ENCODE measurements at places on chromosomes 7 and 10.

DNA sequence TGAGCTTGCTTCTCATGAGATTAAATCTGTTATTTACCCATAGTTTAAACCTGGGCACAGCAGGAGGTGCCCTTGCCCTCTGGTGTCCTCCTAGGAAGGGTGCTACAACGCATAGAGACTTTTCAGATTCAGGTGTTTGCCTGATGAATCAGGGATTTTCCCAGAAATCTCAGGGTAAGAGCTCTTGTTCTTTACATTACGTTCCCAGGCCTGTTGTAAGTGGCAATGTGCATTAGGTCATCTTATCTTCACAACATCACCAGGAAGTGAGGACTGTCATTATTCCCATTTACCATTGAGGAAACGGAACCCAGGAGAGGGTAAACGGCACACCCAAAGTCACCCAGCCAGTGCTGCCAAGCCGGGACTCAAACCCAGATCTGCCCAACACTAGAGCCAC, 73.0 kb downstream of the NHLRC2 start:
- DNase-seq: no peak

- no peak for DNase-seq
These were observed 277.6 kb upstream of the SORCS1 start for GRCh38 chr10:107442035-107442505.

DNA sequence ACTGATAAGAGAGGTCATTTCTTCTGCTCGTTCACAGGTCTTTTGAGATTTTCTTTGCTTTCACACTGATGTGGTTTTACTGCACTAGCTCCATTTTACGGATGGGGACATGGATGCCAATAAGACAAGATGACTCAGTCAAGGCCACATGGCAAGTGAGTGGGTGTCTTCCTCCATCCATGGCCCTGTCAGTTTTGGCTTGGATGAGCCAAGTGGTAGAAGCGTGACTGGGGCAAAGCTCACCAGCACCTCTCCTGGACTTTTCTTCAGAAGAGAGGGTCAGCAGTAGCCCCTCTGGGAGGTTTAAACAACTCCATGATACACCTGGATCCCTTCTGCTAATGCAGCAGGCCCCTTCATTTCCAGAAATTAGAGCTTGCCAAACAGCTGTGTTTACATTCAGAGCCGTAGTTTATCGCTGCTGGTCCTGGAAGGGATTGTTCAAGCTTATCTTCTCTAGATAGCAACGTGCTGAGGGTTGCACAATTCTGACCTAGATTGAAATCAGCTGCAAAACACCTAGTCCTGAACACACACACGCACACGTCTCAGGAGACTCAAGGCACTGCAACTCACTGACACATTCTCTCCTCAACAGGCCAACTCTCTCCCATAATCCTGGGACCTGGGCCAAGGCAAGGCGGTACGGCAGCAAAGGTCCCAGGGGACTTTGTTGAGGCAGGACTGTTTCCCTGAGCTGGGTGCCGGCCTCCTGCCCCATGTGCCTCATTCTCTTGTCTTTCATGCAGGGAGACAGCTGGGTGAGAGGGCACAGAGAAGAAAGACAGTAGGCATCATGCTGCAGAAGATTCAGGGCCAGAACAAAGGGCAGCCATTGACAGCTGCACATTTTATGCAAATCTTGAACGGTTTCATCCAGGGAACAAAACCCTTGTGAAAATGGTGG, 14.2 kb upstream of the PDCD4 start:
- no peak for DNase-seq

DNA sequence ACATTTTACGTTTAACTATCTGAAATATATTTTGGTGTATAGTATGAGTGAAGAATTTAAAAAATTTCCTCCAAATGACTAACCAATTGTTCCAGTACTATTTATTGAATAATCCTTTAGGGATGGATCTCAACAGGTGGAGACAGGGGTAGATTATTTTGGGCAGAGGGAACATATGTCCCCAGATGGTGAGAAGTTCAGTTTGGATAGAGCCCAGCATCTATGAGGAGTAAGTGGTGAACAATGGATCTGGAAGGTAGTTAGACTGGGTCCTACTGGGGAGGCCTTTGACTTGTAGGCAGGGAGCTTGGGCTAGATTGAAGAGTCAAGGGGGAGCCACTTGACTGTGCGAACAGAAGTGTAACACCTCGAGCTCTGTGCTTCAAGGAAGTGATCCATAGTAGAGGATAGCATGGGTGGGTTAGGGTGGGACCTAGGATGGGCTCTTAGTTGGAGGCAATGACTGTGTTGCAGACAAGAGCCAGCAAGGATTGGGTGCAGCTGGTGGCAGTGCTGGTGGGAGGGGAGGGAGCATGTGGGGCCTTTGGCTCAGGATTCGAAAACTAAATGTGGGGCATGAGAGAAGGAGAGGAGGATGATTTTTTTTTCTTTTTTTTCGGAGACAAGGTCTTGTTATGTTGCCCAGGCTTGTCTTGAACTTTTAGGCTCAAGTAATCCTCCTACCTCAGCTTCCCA, 3.9 kb upstream of the PURB start:
- DNase-seq: no peak

DNA sequence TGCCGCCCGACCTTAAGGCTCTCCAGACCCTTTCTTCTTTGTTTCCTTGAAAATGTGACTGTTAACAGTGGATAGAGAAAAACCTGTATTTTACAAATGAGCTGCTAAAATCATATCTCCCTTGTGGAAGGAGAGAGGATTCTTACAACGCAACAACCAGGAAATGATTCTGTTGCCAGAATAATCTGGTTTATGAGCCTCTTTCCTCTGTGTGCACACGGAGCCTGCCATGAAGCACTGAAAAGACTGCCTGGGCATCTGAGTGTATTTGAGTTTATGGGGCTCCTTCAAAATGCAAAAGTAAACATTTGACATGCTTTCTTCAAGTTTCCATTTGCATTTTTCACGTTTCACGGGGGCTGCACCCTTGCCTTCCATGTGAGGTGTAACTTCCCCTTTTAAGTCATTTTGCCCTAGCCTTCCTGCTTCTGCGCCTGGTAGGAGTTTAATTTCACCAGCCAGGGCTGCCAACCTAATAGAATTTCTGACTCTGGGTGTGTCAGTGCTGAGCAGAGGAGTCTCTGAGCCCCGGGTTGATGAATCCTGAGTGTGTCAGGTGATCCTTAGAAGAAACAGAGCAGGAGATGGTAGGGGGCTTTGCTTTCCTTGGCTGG, 101.2 kb downstream of the GRB10 start:
- no peak for DNase-seq

DNA sequence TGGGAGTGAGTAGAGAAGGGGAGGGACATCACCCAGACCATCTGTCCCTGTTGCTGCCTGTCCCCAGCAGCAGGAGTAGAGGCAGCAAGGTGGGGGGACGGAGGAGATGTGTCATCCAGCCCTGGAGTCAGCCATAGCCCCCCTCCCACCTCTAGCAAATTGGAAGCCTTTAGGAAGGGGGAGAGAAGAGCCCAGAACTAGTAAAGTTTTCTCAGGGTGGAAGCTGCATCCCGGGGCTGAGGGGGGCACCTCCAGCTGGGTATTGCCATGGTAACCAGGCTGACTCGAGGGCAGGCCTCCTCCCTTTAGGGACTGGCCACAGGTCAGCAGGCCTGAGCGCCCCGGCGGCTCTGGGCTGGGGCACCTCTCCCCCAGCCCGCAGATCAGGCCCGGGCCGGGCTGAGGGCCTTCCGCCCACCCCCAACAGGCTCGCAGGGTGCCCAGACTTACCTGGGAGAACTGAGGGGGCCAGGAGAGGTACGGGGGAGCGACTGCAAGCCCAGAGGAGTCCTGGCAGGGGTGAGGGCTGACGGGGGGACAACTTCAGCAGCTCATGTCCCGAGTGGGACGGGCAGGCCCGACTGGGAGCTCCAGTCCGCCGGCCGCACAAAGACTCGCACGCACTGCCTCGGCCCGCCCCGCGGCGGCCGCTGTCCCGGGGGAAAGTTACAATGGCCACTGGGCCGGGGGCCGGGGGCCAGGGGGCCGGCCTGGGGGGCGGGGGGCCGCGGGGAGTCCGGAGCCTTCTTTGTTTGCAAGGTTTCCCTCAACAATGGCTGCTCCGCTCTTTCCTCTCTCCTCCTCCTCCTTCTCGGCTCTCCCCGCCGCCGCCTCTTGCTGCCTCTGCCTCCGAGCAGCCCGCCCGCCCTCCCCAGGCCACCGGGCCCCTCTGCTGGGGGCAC, 6.0 kb downstream of the LDB1 start:
- DNase-seq: no peak

GRCh38 chr7:72021716-72022115, 390.4 kb downstream of the CALN1 start:
- DNase-seq: no peak

DNA sequence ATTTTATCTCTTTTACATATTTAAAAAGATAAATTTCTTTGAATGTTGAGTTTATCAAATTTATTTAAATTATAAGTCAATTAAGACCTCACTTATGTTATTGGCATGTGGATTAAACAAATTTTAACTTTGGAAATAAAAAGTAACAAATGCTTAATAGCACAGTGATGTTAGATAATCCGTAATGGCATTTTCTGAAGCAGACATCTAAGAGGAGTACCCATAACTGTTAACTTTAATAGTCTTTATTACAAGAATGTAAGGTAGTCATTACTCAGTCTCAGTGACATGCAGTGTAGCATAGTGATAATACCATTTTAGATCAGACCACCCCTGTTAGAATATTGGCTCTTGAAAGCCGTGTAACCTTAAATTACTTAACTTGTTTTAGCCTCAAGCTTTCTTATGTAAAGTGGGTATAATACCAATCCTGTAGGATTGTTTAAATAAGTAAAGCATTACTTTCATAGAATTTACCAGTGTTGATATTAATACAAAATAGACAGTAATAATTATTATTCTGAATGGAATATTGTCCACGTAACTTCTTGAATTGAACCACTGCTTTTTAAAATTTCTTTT, 4.3 kb downstream of the PHYHIPL start:
- DNase-seq: no peak

Measured in iPS DF 19.7 (cell line).